ENCODE measurements at places on chromosomes 3 and 15.

- peak; percentile 33 for DNase-seq
Observed at GRCh38 chr15:85379403-85380131, 836 bp upstream of the AKAP13 start.

- DNase-seq = peak; percentile 43
Observed at GRCh38 chr3:107428051-107428858, 51.0 kb downstream of the CCDC54 start.

- no peak for DNase-seq
Observed at GRCh38 chr15:101178931-101179330, 72.9 kb downstream of the CHSY1 start.

DNA sequence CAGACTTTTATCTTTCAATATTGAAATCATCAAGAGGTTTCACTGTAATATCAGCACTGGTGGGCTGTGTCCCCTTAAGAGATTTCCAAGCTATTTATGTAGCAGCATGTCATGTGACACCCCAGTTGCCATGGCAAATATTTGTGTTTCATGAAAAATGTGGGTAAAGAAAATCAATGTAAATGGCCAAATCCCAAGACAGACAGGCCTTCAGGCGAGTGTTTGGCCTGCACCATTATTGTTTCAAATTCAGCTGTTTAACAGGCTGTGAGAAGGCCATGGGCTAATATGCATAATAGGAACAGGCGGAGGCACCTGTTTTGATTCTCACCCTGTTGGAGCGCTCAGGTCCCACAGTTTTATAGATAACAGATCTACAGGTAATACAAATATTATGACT, 104.2 kb downstream of the IQCH start:
- DNase-seq = no peak
